ENCODE measurements at places on chromosomes 2 and 18.

GRCh38 chr18:48393776-48394175, 15.4 kb downstream of the ZBTB7C start:
- DNase-seq: no peak

DNA sequence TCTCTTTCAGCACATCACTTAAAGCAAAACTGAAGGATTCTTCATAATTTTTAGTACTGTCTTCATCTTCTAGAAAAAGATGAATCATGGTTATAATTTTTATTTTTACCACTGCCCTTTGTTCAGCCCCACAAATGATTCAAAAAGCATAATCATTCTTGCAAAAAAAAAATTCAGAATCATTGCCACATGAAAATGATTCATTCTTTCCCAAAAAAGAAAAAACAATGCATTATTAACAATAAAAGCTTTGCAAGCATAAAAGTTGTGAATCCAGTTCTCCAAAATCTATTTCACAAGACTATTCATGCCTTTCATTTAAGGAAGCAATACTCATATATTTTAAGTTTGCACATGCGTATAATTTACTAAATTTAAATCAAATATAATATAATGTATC, 204.8 kb downstream of the RBM43 start:
- DNase-seq: no peak

DNA sequence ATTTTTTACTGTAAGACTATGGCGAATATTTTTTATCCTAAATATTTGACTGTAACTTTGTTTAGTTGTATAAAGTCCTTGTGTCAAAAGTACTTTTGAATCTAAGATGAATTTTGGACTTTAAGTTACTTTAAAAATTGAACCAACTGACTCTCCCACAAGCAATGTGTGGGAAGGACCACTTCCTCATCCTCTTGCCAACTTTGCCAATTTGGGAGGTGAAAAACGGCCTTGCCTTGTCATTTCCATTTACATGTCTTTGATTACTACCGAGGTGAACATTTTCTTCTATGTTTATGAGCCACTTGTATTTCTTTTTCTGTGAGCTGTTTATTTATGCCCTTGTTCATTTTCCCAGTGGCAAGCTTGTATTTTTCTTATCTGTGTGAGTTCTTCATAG, 12.8 kb upstream of the MSGN1 start:
- DNase-seq: no peak

GRCh38 chr18:65091744-65092329, 659.0 kb upstream of the CDH7 start:
- no peak for DNase-seq

DNA sequence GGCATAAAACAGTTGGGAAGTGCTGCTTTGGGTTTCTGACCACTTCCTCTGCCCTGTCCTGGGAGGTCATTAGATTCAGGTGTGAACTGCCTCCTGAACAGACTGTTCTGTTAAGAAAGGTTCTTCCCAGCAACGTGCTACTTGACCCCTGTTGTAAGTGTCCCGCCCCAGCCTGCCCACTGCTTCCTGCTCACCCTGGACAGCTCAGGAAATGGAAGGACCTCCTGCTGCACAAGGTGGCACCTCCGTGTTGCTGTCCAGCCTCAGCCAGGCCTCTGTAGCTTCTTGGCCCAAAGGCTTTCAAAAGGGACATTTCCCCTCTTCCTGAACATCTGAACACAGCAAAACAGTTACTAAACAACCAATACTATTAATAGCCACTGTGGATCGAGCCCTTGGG, 5.3 kb downstream of the TOGARAM2 start:
- DNase-seq: no peak

GRCh38 chr2:64794426-64794995, 140.8 kb upstream of the SERTAD2 start:
- no peak for DNase-seq

DNA sequence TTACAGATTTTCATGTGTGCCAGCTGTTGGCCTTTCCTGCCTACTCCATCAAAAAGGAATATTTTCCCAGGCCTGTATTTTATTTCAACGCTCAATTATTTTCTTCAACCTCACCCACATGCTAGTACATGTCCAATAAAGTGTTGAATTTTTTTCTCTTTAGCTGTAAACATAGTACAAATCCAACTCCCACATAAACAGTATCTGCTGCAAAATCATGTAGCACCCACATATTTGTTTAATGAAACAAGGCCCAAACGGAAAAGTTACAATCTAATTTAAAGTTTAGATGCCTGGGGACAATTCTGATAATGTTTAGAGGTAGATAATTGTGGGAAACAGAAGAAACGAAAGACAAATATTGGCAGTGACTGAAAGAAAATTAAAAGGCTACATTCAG, 275.4 kb upstream of the ACVR2A start:
- DNase-seq: no peak

Data from cortex of kidney (tissue), 1 donor.